MM.1S (cell line): ENCODE measurements at places on chromosomes 2 and 18.

DNA sequence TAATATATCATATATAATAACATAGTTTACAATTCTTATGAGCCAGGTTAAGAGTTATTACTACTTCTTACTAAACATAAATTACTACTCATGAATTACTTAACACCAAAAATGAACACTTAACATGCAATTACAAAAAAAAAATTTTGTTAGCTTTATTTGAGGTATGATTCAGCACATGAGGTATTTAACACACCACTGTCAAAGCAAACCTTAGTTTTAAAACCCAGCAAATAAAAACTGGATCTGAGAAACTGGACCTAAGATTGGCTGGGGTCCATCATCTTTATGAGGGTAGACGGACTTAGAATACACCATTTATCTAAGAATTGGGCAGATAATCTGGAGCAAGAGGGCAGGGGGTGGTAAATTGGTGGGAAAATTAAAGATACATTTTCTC is 81.8 kb upstream of the CREB1 start:
- H3K4me1 ChIP-seq, result no peaks in the 10 kb centered on the region
- DNase-seq, result no peak
- H3K4me3 ChIP-seq, result no peak overlapping the region
- no peaks in the 10 kb centered on the region for H3K27me3 ChIP-seq
- no peak overlapping the region for H3K27ac ChIP-seq

GRCh38 chr18:10518595-10519255 is 7.1 kb upstream of the NAPG start:
- DNase-seq, result no peak
- H3K27me3 ChIP-seq, result no peaks in the 10 kb centered on the region
- H3K36me3 ChIP-seq, result no peaks in the 10 kb centered on the region
- H3K4me3 ChIP-seq, result no peak overlapping the region

DNA sequence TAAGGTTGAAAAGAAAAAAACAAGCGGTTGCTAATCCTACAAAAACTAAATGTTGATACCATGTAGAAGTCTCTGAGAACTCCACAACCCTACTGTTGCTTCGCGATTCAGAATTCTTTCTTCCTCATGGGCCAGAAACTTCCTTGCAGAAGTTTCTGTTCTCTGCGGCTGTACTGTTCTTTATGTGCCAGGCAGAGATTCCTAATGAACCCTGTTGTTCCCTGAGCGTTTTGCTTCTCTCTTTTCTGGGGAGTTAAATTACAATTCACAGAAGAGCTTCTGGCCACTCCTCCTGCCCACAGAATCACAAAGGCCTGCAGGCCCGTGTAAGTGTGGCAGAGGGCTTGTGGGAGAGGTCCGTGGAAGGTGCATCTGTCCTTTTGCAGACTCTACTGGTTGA is 1.8 kb upstream of the THNSL2 start:
- H3K27ac ChIP-seq, result no peak overlapping the region
- no peak for DNase-seq
- no peak overlapping the region for H3K4me3 ChIP-seq
- H3K36me3 ChIP-seq, result no peaks in the 10 kb centered on the region
- no peaks in the 10 kb centered on the region for H3K27me3 ChIP-seq
- H3K4me1 ChIP-seq, result no peaks in the 10 kb centered on the region

DNA sequence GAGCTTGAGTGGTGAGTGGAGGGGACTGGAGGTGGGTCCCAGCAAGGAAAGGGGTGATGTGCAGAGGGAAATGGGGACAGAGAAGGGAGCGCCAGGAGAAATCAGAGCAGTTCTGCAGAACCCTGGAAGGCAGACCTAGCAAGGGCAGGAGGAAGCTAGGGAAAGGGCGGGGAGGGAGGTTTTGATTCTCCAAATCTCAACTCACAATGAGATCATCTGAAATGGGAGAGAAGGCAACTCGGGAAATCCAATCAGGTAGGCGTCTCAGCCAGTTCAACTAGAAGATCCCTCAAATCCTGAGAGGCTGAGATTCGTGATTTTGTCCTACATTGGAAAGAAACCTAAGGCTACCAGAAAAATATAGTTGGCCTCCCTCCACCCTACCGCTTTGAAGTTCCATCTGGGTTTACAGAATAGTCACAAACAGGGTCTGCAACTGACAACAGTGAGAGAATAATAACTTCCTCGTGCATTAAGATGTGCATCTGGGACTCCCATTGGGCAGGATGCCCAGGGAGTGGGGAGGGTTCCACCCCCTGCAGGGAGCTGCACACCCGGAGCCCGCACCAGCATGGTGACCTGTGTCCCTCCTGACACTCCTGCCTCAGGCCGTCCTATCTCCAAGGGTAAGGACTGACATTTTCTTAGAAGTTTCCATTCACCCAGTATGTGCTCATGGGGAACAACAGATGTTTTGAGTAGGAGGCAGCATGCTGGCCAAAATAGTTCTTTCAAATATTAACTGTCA is 113.3 kb upstream of the ODC1 start:
- no peak overlapping the region for H3K27ac ChIP-seq
- H3K4me3 ChIP-seq, result no peak overlapping the region
- no peaks in the 10 kb centered on the region for H3K36me3 ChIP-seq
- H3K4me1 ChIP-seq, result no peaks in the 10 kb centered on the region

GRCh38 chr2:240568678-240569522 is 616 bp downstream of the RNPEPL1 start:
- peaks cover 39% of the 10 kb centered on the region for H3K4me1 ChIP-seq
- no peaks in the 10 kb centered on the region for H3K27me3 ChIP-seq
- H3K4me3 ChIP-seq, result peak overlapping the region; percentile 83
- DNase-seq, result peak; percentile 68
- peak overlapping the region; percentile 37; the same call in 1 of the 2 replicates for H3K27ac ChIP-seq

DNA sequence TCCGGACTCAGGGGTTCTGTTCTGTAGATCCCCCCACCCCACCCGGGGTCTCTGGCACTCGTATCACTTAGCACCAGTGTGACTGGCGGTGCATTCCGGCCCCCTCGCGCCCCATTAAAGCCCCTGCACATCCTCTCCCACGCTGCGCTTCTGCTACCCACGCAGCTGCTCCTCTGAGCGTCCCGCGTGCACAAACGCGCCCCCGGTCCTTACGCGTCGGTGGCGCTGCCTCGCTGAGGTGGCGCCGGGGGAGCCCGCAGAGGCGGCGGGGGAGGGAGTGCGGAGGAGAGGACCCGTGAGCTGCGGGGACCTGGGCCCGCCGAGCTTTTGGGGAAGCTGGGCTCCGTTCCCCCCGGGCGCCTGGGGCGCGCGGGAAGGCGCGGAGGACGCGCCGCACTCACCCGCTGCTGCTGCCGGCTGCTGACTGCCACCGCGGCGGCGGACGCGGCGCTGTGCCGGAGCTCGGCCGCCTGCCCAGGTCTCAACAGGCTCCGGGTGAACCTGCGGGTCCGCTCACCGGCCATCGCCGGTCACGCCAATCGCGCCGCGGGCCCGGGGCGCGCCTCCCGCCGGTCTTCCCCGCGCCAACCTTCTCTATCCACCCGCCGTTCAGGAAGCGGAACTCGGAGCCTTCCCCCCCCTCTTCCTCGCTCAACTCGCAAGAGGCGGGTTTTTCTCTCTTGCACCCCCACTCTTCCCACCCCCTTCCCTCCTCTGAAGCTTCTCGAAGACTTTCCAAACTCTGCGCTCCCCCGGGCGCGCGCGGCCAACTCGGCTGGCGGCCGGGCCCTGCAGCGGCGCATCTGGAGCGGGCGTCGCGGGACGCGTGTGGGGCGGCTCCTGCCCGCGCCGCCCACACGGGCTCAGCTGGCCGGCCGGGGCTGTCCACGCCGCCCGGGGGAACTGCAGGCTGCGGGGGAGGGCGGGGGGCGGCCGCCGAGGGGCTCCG is at the start of gene DOCK10:
Gene DOCK10, minus strand, starts transcription at position 618 of the 949 bp plus-strand sequence. Its CDS starts 94 bp downstream, at position 524.
- peak; percentile 46 for DNase-seq
- H3K36me3 ChIP-seq, result no peaks in the 10 kb centered on the region; the same call in 1 of the 2 replicates
- peak within 1 kb of the TSS; percentile 87 for H3K27ac ChIP-seq

DNA sequence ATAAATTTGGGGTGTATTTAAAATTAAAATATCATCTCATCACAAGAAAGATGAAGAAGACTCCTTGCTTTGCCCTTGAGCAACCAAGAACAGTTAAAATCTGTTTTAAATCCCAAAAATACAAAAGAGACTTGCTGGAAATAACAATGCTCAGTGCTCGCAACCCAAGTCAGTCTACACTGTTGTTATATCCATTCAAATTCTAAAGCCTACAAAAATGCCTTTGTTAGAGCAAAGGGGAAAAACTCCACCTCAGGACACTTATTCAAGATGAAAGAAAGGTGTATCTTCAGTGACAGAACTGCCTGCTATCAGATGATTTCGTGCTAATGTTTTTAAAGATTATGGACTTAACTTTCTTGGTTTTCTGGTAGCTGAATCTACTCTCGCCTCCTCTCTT is 111.9 kb upstream of the TANK start:
- no peaks in the 10 kb centered on the region for H3K27me3 ChIP-seq
- H3K4me3 ChIP-seq, result no peak overlapping the region
- no peak for DNase-seq

DNA sequence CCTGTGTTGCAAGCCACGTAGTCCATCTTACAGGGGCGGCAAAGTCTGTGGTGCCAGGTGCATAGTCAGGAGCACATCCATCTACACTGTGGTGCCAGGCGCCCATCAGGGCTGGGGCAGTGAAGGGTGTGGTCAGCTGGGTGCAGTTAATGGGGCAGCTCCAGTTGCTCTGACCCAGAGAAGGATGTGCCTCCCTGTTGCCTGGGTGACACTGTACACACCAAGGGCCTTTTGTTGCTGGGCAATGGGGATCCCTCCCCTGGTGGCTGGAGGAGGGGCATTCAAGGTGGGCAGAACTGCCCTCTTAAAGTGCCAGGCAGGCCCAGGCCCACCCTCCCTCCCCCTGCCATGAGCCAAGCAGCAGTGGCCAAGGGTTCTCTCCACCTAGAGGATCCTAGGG is 28.3 kb upstream of the IMP4 start:
- H3K36me3 ChIP-seq, result no peaks in the 10 kb centered on the region
- no peak overlapping the region for H3K4me3 ChIP-seq
- no peaks in the 10 kb centered on the region for H3K27me3 ChIP-seq
- no peak overlapping the region for H3K27ac ChIP-seq
- no peaks in the 10 kb centered on the region for H3K4me1 ChIP-seq

DNA sequence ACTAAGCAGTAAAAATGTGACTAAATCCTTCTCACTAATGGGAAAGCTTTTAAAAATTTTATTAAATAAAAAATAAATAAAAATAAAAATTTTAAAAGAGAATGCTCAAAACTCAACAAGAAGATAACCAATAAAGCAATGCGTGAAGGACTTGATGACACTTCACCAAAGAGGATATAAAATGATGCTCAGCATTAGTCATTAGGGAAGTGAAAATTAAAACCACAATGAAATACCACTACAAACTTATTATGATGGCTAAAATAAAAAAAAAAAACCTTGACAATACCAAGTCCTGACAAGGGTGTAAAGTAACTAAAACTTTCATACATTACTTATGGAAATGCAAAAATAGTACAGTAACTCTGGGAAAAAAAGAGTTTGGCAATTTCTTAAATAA is 3.3 kb upstream of the WDR75 start:
- H3K27me3 ChIP-seq, result no peaks in the 10 kb centered on the region
- no peaks in the 10 kb centered on the region for H3K36me3 ChIP-seq
- no peak for DNase-seq
- H3K27ac ChIP-seq, result no peak overlapping the region

DNA sequence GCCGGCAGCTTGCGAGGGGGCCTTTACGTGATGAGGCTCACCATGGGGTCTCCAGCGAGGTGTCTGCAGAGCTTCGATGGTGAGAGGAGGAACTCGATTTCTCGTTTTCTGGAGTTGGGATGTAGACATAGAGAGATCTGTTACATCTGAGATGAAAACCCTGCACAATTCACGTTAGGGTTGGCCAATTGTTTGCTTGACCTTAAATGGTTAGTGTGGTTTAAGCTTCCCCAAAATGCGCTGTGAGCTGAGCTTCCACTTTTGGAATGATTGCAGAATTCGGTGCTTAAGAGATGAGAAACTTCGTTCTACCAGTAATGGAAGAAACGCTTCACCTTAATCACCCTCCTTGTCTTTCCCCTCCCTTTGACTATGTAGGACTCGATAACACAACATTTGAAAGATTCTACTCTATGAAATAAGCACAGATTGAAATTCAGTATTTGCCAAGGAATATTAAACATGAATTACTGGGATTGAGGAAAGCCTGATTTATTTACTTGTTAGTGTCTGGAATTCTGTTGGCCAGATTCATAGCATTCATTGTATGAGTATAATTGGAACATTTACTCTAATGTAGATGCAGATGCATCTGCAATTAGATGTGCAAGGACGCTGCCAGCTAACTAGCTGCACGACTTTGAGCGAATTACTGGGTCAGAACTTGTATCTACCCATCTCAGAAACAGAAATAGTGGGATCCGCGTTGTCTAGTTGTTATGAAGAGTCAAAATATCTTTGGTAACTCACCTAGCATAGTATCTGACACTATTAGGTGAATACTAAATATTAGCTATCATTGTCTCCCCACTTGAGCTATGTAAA is 1.6 kb upstream of the KLF7 start:
- H3K27me3 ChIP-seq, result no peaks in the 10 kb centered on the region
- no peak for DNase-seq
- peaks cover 19% of the 10 kb centered on the region for H3K4me1 ChIP-seq
- H3K4me3 ChIP-seq, result peak overlapping the region; percentile 80
- H3K36me3 ChIP-seq, result no peaks in the 10 kb centered on the region

- H3K27ac ChIP-seq, result no peak overlapping the region
- no peaks in the 10 kb centered on the region for H3K36me3 ChIP-seq
- peak; percentile 67 for DNase-seq
- H3K4me1 ChIP-seq, result no peaks in the 10 kb centered on the region
Observed at GRCh38 chr18:741931-742512, 29.6 kb upstream of the ENOSF1 start.
